Neural crest cell (in vitro differentiated cells): ENCODE measurements at places on chromosomes 7 and 10.

- no peak for DNase-seq
Measured at GRCh38 chr7:154640917-154641316, 362.0 kb downstream of the PAXIP1 start.

- no peak for DNase-seq
Measured at GRCh38 chr7:156475179-156475578, 165.4 kb upstream of the RNF32 start.

GRCh38 chr7:54166419-54166818, 375.8 kb upstream of the VSTM2A start:
- DNase-seq = no peak

DNA sequence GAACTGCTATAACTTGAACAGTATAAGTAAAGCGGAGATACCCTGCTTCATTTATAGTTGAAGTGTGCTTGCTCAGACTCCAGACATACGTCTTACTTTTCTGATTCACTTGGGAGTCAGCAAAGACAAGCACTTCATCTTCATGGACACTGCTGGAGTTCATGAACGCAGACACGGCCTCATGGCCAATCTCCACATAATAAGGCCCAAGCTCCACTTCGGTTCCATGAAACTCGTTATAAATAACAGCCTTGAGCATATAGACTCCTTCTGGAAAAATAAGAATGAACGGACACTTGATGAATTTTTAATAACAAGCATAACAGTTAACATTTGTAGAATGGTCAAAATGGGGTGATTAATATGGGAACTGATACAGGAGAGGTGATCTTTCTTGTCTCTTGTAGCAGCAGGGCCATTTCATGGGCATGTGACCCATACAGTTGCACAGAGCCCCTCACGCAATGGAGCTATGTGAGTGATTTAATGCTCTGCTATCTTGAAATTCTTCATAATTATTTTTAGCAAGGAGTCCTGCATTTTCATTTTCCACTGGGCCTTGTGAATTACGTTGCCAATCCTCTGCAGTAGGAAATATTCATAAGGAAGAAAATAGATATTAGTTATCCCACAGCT, 40.2 kb downstream of the PKD1L1 start:
- no peak for DNase-seq

GRCh38 chr7:91436655-91437054, 172.4 kb downstream of the FZD1 start:
- no peak for DNase-seq

GRCh38 chr10:122054048-122055025, 65.4 kb downstream of the TACC2 start:
- peak; percentile 36 for DNase-seq

DNA sequence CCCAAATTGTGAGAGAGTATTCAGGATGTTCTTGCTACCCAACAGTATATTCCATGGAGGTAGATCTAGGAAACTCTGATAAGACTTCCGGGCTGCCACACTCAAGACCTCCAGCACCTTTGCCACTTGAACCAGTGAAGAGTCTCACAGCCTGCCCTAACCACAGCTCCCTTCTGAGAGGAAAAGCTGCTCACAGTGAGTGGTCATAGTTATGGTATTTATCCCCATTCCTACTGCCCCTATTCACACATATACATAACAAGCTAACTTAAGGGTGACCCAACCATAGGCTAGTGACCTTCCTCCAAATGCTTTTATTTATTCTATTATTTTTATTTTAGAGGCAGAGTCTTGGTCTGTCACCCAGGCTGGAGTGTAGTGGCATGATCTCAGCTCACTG, 156.3 kb downstream of the PTEN start:
- DNase-seq = no peak

- DNase-seq = no peak
Measured at GRCh38 chr10:19578571-19578970, 237.7 kb upstream of the PLXDC2 start.

- no peak for DNase-seq
Measured at GRCh38 chr10:3195286-3195685, 22.7 kb upstream of the PITRM1 start.

DNA sequence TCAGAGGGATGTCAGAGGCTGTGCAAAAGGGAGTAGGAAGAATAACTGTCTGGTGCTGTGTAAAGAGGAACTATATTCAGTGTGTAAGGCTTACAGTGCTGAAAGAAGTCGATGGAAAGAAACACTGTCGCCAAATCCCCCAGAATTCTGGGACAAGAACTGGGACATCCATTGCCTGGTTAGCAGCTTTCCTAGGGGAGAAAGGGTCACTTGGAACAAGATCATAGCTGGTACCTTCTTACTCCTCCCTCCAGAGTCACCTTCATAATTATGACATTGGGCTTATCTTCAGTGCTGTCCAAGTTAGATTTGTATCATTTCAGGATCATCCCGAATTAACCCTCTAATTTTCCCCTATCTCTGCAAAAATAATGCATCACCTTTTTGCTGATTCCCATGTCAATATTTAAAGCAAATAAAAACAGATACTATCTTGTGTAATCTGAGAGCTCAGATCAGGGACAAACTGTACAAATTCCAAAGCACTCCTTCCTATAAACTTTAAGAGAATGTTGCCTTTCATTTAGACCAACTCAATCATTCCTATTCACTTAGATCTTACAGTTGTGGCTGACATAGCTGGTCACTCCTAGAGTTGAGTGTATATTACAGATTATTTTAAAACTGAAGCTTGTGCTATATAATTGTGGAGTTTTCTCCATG, 96.5 kb downstream of the DNAH11 start:
- no peak for DNase-seq

DNA sequence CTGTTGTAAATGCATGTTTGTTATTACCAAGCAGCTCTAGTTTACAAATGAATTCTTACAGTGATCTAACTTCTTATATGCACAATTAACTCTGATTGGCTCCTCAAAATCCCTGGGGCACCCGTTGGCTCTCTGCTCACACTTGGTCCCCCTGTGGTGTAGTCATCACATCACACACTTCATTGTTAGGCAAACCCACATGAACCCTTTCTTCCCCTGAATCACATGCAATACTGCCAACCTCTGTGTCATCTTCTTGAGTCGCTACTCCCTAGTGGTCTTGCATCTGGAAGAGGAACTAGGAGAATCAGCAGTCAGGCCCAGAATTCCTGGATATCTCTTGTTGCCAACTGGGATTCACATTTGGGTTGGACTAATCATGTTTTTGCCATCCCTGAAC, 73.1 kb downstream of the CD36 start:
- no peak for DNase-seq

- DNase-seq = no peak
Measured at GRCh38 chr7:13988731-13989125, 738 bp downstream of the ETV1 start.

DNA sequence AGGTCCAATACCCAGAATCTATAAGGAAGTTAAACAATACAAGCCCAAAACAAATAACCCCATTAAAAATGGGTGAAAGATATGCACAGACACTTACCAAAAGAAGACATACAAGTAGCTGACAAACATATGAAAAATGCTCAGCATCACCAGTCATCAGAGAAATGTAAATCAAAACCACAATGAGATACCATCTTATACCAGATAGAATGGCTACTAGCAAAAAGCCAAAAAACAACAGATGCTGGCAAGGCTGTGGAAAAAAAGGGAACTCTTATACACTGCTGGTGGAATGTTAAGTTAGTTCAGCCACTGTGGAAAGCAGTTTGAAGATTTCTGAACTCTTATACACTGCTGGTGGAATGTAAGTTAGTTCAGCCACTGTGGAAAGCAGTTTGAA, 331.1 kb downstream of the KIF20B start:
- DNase-seq = no peak

DNA sequence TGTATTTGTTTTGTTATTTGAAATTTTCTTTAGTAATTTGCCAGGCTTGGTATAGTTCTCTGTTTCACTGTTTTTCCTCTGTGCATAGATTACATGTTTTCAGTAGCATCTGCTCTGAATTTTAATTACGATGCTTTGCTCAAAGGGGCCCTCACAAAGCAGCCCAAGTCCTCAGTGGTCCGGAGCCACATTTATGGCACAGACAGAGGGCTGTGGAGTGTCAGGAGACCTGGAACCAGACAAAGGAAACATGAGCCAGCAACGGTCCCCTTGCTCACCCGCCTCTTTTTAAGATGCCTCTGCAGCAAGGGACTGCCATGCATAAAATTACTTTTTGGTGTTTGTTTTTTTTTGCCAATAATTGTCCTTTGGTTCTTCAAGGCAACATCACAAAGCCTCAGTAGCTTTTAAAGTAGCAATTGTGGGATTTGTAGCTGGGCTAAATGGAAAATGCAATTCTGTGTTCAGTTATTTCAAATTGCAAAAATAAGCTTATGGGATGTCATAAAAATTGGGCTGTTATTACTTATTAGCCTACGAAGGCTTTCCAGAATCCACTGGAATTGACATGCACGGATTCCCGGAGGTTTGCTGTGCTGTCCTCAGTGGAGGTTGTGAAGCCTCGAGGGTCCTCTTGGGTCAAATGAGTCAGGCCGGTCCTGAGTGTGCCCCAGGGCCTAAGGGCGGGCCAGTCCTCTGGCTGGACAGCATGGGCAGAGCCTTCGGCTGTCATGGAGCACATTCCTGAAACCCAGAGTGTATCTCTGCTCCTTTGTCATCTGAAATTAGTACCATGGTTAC, 422.8 kb downstream of the GLRX3 start:
- DNase-seq = no peak

GRCh38 chr10:33160151-33160550, 174.3 kb downstream of the NRP1 start:
- no peak for DNase-seq

- no peak for DNase-seq
Measured at GRCh38 chr10:11742779-11743298, 657 bp downstream of the ECHDC3 start.

GRCh38 chr7:38881947-38882684, 26.9 kb downstream of the VPS41 start:
- no peak for DNase-seq

DNA sequence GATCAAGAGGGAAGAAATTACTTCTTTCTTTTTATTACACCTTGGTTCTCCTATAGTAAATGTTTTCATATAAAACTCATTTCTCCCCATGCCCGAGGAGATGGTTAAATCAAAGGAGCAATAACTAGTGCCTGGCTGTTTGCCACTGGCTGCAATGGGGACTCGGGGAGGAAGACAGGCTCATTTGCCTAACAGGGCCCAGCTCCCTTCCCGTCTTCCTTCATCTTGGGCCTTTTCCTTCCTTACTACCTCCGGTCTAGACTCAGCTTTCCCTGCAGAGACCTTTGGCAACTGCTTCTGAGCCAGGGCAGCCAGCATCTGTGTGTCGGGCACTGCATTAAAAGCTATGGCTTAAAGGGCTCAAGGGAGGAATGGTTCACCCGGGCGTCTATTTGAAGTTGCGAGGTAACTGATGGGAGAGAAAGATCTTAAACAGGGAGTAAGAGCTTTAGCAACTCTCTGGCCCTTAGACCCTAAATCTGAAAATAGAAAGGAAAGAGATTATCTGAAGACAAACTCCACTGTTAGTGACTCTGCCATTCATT, 63.5 kb downstream of the CALD1 start:
- no peak for DNase-seq

DNA sequence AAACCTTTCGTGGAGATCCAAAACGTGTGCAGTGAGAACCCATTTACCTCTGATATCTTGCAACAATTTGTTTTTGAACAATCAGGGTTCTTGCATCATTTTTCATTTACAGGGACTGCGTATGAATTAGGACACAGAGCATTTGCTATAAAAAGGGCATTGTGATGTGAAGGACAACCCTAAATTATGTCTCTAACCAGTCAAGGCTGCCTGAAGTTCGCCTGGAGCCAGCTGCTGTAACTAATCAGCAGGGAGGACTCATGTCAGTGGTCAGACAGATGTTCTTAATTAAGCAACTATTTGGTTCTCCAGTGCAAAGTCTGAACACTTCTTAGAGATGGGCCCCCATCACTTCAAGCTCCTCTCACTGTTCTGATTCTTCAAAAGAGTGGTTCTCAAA, 674.8 kb downstream of the KCNMA1 start:
- no peak for DNase-seq
